Hindlimb muscle (tissue), 1 donor: ENCODE measurements at places on chromosomes 2 and 18.
A peak's percentile ranks its signal among the peaks of the same experiment; 100 is the strongest.

DNA sequence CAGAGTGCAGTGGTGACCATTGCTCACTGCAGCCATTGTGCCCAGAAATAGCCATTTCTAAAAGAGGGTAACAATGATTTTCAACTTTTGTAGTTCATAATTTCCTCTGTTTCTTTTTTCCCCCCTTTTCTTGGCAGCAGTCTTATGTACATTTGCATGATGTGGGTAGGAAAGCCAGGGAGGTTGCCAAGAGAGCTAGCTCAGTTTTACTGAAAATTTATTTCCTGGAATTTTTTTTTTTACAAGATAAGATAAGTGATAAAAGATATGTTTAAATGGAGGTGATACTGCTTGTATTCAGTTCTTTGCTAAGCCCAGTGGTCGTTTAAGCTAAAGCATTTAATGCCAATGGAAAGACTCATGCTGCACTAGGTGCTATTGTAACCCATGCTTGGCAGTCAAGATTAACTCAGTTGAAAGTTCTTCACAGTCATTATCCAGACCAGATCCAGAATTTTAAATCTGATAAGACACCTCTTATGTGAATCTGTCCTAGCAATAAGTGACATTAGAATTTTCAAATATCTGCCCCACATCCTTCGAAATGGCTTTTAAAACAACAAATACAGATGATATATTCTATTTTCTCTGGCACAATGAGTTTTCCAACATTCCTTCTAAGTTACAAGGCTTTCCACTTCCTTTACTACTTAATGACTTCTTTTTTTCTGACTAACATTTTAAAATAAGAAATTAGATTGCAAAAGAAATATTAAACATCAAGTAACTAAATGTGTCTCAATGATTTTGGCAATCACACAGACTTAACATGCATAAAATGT lies 4.4 kb upstream of the ATP8B1 start:
- no peak for DNase-seq

DNA sequence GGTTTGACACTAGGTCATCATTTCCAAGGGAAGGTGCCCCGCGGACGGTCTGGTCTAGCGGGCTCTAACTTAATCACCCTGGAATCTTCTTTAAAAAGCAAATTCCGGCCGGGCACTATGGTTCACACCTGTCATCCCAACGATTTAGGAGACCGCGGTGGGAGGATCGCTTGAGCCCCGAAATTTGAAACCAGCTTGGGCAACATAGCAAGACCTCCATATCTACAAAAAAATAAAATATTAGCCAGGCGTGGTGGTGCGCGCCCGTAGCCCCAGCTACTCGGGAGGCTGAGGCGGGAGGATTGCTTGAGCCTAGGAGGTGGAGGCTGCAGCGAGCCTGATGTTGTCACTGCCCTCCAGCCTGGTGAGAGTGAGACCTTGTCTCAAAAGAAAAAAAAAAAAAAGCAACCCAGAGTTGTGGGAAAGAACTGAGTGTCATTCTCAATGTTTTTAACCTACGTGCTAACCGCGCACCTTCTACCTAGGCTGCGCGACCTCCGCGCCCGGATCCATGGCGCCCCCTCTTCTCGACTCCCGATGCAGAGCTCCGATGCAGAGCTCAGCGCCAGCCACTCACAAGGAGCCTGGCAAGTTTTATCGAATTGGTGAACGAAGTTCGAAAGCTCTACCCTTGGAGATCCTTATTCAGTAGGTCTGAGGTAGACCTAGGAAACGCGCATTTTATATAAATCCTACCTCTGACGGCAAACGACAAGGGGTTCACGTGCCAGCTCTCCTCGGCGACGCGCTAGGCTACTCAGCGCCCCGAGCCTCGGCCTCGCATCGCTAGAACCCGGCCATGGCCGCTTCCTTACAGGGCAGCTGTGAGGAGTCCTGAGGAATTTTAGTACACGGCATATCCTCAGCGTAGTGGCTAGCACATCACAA lies 888 bp upstream of the TWSG1 start:
- no peak for DNase-seq

DNA sequence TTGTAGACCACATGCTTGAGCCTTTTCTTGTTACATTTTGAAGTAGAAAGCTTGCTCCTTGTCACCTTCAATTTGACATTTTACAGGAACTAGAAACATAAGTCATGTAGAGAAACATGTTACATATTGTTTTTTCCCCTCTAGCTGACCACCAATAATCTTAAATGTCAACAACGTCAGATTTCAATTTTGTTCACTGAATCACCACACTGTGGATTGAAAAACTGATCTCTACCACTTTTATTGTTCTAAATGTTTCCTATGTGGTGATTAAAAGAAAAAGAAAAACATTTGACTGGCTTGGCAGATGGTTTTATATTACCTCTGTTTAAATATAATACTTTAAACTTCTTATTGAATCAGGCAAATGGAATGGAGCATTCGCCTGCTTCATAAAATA lies 87.7 kb downstream of the DSEL start:
- no peak for DNase-seq

GRCh38 chr18:23143016-23143814 lies 7.9 kb downstream of the CABLES1 start:
- no peak for DNase-seq

DNA sequence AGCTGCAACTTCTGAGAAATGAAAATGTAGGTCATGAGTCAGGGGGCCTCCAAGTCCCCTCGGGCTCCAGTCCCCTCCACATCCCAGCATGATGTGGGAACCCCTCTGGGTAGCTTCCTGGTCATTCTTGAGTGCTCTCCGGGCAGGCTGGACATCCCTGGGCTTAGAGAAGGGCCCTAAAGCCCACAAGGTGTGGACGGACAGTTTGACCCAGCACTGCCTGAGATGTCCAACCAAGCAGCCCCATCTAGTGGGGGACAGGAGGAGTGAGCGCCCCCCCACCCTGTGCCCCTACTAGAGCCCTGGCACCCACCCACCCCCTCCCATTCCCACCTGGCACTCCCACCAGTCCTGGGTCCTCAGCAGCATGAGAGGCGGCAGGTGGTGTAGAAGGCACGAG lies 46.0 kb downstream of the CYP27C1 start:
- peak; percentile 34 for DNase-seq

- peak; percentile 55 for DNase-seq
These were observed 2.1 kb upstream of the SPIRE1 start for GRCh38 chr18:12659904-12660605.

- no peak for DNase-seq
These were observed 21.4 kb downstream of the GRHL1 start for GRCh38 chr2:9972621-9973479.

DNA sequence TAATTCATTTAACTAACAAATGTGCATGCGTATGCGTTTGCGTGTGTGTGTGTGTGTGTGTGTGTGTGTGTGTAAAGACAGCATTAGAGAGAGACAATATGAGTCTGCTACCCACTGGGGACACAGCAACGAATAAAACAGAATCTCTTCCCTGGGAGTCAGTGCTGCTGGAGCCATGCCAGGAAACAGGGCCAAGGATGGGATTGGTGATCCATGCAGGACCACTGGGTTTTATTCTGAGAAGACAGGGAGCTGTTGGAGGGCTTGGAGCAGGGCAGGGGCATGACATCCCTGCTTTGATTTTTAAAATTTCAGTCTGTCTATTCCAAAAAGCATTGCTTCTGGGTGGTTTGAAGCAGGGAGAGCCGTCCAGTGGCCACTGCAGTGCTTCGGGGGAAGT lies 62.9 kb downstream of the PDCL3 start:
- no peak for DNase-seq

DNA sequence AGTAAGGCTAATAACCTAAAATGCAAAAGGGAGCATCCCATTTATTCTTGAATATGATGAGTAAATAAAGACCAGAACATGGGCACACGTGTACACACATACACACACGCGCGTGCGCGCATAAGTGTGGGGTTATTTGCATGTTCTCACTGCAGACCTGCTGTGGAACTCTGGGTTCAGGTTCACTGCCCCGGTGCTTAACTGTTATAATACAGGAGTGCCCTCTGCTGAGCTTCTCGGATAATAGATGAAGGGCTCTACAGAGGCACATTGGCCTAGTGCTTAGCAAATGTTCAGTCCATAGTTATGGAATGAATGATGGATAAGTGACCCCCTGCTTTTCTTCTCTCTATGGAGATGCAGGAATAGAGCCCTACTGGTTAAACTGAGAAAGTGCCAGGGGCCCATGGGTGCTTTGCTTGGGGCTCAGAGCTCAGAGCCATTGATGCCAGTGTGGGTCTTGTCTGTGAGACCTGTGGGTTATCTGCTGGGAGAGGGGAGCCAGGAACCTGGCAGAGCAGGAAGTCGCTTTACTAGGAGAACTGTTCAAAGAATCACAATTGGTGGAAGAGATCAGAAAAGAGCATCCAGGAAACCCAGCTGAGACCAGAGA lies 3.6 kb upstream of the ARL4C start:
- no peak for DNase-seq

GRCh38 chr2:237980087-237980486 lies 13.3 kb downstream of the UBE2F start:
- DNase-seq, result no peak

DNA sequence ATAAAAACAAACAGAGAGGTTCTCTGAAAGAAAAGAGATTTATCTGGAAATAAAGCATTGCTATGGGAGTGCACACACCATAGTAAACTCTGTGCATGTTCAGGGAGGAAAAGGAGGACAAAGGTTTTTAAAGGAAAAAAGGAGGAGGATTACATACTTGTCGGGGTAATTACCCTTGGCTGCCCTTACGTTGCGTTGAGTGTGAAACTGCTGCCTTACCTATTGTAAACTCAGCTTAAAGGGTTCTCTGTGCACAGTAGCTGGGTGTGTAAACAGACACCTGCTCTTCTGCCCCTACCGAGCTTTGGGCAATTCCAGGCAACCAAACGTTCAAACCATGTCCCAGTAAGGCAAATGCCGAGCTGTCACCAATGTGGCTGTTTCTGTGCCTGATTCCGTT lies 29.6 kb upstream of the PXDN start:
- no peak for DNase-seq

DNA sequence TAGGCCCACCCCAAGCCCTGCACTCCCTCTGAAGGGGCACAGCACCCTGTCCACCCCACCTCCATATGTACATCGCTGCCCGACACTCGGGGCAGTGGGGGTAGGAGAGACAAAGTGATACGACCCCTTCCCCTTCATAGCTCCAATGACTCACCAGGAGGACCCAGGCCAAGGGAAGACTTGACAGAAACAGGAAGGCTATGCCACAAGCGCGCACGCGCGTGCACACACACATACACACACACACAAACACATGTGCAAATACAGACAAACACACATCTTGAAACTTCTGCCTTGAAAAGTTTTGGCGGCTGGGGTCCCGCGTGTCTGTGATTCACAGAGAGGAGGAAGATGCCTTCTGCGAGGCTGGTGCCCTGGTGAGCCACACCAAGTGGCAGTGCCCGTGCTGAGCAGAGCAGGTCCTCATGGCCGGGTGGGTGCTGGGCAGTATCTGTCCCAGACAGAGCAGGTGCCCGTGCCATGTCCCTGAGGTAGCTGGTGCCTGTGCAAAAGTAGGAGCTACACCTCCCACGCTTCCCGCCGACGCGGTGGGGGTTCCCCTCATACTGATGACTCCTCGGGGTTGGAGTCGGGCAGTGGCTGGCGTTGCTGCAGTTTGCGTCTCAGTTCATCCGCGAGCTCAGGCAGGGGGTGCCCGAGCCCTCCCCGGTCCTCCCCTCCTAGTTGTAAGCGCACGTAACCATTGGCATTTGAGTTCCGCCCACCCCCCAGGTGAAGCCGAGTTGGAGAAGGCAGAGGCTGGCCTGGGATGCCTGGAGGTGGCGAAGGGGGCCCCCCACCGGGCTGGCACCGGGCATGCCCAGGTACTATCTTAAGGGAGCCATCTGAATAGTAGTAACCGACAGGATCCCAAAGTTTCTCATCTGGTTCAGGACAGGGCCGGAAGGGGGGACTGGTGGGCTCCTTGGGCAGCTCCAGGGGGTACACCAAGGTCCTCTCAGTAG lies 2.5 kb upstream of the ANKRD39 start:
- DNase-seq, result no peak
